Stimulated activated CD4-positive, alpha-beta T cell treated with anti-CD3 and anti-CD28 coated beads, Interleukin-4, amount 100 ng/mL, for 48 hours (primary cell): ENCODE measurements at places on chromosomes 1 and 21.

GRCh38 chr1:169395955-169396354 lies 28.0 kb downstream of the BLZF1 start:
- DNase-seq, result no peak

DNA sequence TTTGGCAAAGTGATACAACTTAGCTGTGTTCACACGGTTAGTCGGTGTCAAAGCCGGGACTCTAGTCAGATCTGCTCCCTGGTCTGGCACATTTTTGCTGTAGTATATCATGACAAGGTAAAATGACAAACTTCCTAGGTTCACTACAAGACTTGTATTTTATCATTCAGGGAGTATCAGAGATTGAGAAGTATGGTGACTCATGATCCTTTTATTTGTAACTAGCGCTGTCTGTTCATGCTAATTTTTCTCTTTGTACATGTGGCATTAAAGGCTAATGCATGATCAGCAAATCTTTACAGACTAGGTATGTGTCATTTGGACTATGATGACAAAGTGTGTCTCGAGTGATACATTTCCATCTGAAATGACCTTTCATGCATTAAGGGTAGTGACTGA lies 326.7 kb downstream of the SIPA1L2 start:
- no peak for DNase-seq

DNA sequence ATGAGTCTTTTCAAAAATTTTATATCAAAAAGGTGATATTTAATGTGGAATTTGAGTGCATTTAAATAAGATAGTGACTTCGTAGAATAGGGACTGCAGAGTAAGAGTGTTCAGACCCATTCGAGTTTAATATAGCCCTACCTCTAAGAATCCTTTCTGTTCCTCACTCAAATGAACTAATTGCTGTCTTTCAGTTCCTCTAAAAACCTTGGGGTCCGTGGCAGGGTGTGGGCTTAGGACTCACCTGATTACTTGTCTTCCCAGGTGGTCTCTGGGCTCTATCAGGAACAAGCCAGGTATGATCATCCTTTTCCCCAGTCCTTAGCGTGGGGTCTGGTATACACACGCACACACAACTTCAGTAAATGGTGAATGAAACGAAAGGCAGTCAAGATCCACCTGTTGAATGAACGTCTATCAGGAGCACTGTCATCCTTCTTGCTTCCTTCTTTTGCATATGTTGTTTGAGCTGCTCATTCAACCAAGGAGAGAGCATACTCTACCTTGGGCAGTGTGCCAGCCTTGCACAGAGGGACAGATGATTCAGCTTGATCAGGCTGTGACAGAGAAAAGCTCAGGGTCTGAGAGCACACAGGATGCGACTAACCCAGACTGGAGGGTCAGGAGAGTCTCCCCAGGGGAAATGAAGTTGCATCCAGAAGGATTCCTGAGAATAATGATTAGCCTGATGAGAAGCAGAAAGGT lies 1.2 kb upstream of the RNF11 start:
- DNase-seq, result peak; percentile 38

GRCh38 chr1:113686891-113687618 lies 72.2 kb downstream of the PHTF1 start:
- DNase-seq, result no peak

DNA sequence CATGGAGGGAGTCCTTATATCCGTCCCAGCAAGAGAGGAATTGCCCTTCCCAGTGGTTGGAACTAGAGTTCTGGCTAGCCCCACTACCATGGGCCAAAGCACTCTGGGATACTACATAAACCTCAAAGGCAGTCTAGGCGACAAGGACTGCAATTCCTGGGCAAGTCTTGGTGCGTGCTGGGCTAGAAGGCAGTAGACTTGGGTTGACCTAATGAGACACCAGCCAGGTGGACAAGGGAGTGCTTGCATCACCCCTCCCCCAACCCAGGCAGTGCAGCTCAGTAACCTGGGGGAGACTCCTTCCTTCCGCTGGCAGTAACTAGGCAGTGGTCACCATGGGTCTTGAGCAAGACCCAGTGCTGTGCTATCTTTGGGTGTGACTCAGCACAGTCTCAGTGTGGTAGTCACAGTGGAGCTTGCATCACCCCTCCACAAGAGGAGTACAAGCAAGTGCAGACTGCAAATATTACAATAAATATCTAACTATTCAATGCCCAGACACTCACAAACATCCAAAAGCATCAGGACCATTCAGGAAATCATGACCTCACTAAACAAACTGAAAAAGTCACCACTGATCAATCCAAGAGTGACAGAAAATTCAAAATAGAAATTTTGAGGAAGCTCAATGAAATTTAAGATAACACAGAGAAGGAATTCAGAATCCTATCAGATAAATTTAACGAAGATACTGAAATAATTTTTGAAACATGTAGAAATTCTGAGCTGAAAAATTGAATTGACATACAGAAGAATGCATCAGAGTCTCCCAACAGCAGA lies 84.7 kb upstream of the LYPLAL1 start:
- no peak for DNase-seq

DNA sequence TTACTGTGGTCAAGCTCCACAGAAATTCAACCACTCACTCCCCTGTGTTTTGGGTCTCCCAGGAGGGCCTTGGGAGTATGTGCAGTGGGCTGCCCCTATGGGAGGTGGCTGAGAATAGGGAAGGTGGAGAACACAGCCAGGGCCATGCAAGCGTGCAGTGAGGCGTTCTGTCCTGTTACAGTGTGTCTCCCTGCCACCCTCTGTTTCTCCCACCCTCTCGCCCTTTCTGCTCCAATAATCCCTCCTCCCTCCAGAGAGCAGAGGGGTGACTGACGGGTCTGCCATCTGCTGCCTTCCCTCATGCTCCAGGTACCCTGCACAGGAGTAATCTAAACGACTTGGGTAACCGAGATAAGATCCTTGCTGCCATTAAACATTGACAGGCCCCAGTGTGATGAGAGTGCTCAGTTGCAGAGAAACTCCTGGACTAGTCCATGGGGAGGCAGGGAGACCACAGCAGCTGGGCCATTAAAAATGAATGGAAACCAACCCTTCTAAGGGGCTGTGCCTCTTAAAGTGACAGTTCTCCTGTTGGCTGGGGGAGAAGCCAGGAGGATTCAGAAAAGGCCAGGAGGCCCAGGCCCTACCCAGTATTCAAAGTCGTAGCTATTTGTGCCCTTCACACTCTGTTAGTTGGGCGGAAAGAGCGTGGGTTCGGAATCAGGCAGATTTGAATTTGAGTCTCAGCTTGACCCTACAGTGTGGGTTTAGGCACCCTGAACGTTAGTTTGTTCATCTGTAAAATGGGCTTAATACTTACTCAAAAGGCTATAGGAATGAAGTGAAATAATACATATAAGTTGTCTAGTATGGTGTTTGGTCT lies 22.4 kb upstream of the BTG2 start:
- DNase-seq, result no peak

- DNase-seq, result peak; percentile 11
Observed at GRCh38 chr1:237851210-237851845, 39.4 kb downstream of the ZP4 start.

DNA sequence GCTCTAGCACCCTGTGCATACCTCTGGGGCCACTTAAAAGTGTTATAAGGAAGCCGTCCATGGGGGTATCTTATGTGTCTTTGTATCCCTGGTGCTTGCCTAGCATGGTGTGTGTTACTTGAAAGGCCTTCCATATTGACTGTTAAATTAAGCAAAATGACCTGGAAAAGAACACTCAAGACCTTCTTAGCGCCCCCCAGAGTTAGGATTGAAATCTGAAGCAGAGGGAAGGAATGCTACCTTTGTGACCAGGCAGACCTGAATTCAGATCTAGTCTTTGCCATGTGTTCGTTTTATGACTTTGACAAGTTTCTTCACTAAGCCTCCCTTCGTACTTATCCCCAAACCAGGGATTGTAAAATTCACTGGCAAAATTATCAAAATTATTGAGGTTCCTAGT lies 59.9 kb downstream of the SLC22A15 start:
- no peak for DNase-seq

- no peak for DNase-seq
Observed at GRCh38 chr1:26857473-26858060, 5.4 kb upstream of the SFN start.
